Activated gamma-delta T cell treated with Interleukin-2 at 50 U/mL for 16 hours (primary cell): ENCODE measurements at places on chromosomes 2 and 18.

DNA sequence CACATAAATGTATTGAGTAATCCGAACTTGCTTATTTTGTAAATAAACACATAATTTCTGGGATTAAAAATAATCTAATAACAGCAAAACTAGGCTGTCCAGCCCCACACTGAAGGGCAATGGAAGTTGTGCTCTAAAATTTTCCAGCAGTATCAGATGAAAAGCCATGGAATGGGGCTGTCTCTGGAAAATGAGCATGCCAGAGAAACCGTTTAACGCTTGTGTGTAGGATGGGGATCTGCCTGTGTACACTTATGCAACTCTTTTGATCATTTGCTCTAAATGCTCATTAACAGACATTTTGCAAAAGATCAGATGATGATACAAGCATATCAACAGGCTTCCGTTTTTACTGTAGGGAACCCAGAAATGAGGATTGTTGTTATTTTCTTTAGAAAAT lies 177.6 kb downstream of the SLC8A1 start:
- no peak for DNase-seq

- no peak for DNase-seq
Observed at GRCh38 chr2:165505514-165505913, 36.0 kb downstream of the CSRNP3 start.

GRCh38 chr2:71896385-71897136 lies 251.1 kb downstream of the CYP26B1 start:
- DNase-seq, result no peak

- DNase-seq, result no peak
Observed at GRCh38 chr18:62289047-62289446, 36.1 kb upstream of the TNFRSF11A start.

DNA sequence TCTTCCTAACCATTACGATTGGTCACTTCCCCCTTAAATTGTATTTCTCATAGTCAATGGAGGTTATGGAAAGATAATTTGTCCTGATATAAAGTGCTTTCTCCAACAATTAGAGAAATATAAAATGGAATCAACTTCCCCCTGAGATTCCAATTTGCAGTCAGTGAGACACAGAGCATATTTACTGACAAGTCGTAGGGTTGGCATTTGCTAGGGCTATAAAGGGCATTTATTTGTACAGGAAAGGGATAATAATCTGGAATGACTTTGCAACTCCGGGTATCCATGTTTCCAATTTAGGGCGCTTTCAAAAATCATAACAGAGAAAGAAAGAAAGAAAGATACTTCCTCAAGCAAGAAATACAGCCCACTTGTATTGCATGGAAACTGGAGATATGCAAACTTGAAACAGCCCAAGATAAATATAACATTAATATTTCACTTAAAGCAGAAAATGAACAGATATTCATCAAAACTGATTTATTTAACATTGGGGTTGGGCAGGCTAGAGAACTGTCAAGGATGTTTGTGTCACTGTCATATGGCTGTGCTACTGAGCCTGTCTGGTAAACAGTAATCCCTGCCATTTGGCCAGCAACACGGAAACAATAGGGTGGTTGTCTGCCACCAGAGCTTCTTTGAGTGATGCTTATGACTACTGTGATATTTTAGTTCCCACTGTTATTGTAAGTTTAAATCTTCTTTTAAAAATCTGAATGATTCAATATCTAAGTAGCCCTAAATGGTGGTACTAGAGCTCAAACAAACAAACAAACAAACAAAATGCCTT lies 621.8 kb downstream of the LRP1B start:
- DNase-seq, result no peak
